ENCODE measurements at places on chromosomes 1 and 21.

- H3K4me3 ChIP-seq = no peak overlapping the region
- DNase-seq = no peak
- peaks cover 54% of the 10 kb centered on the region for H3K4me1 ChIP-seq
- no peaks in the 10 kb centered on the region for H3K27me3 ChIP-seq
- H3K36me3 ChIP-seq = peaks cover 14% of the 10 kb centered on the region
These were observed 11.2 kb downstream of the FNBP1L start for GRCh38 chr1:93459126-93459525.

DNA sequence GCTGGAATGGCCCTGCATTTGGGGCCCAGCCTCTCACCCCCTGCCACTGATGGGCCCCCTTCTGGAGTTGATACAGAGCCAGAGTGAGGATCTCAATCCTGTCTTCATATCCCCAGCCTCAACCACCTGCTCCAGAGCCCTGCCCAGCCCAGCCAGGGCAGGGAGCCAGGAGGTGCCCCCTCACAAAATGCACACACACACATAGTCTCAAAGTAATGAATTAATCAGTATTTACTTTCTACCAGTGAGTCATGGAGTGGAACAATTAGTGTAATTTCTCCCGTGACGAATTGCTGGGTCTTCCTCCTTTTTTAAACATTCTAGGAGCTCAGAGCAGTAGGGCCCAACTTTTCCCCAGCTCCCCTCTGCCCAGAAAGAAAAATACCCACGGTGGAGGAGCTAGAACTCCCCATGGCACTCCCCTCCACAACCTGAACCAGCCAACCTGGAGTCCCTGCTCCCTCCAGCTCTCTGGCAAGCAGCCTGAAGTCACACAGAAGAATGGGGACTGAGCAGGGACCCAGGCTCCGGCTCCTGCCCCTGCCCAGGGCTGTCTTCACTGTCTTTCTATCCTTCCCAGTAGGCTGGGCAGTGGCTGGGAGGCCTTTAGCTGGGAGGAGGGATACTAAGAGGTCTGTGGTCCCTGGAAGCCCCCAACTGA is 29.3 kb downstream of the SDC3 start:
- H3K36me3 ChIP-seq = peaks cover 11% of the 10 kb centered on the region
- peaks cover 39% of the 10 kb centered on the region for H3K4me1 ChIP-seq
- H3K4me3 ChIP-seq = no peak overlapping the region
- H3K27ac ChIP-seq = no peak overlapping the region
- DNase-seq = no peak

- no peak overlapping the region for H3K27ac ChIP-seq
- no peak for DNase-seq
- peaks cover 14% of the 10 kb centered on the region for H3K4me1 ChIP-seq
- peaks cover 8% of the 10 kb centered on the region for H3K36me3 ChIP-seq
- no peak overlapping the region for H3K4me3 ChIP-seq
- no peaks in the 10 kb centered on the region for H3K27me3 ChIP-seq
These were observed 37.4 kb downstream of the VANGL1 start for GRCh38 chr1:115679141-115679611.

GRCh38 chr1:48683839-48684238 is 92.9 kb downstream of the BEND5 start:
- no peak overlapping the region for H3K27ac ChIP-seq
- no peaks in the 10 kb centered on the region for H3K36me3 ChIP-seq
- H3K4me1 ChIP-seq = peaks cover 25% of the 10 kb centered on the region
- no peak for DNase-seq

- no peak for DNase-seq
- peaks cover 12% of the 10 kb centered on the region for H3K4me1 ChIP-seq
- no peak overlapping the region for H3K4me3 ChIP-seq
- H3K27me3 ChIP-seq = peaks cover 18% of the 10 kb centered on the region
These were observed 4.0 kb upstream of the NKAIN1 start for GRCh38 chr1:31243501-31244286.

- H3K27ac ChIP-seq = no peak overlapping the region
- DNase-seq = no peak
- H3K27me3 ChIP-seq = no peaks in the 10 kb centered on the region
- H3K4me3 ChIP-seq = no peak overlapping the region
- no peaks in the 10 kb centered on the region for H3K36me3 ChIP-seq
These were observed 40.6 kb downstream of the SCP2 start for GRCh38 chr1:52967666-52968065.

GRCh38 chr21:43851593-43851992 is 13.4 kb upstream of the AGPAT3 start:
- no peaks in the 10 kb centered on the region for H3K4me1 ChIP-seq
- no peaks in the 10 kb centered on the region for H3K36me3 ChIP-seq
- no peak overlapping the region for H3K4me3 ChIP-seq
- no peaks in the 10 kb centered on the region for H3K27me3 ChIP-seq

DNA sequence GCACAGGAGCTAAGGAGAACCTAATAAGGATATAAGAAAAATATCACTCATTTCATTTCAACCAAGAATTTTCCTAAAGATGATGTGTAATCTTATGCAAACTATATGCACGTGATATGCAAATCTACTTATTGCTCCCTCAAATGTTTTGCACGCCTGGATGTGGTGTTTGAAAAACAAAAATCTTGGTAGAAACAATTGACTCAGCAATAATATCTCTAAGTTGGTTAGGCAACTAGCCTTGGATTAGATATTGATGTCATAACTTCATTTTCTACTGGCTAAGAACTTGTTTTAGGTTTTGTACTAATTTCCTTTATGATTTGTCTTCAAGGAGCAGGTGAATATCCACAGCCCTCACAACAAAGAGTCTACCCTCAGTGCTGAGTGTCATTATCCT is 164.6 kb downstream of the TM2D1 start:
- DNase-seq = no peak
- no peak overlapping the region for H3K27ac ChIP-seq
- H3K36me3 ChIP-seq = peaks cover 15% of the 10 kb centered on the region
- H3K27me3 ChIP-seq = no peaks in the 10 kb centered on the region
- no peaks in the 10 kb centered on the region for H3K4me1 ChIP-seq
- no peak overlapping the region for H3K4me3 ChIP-seq

DNA sequence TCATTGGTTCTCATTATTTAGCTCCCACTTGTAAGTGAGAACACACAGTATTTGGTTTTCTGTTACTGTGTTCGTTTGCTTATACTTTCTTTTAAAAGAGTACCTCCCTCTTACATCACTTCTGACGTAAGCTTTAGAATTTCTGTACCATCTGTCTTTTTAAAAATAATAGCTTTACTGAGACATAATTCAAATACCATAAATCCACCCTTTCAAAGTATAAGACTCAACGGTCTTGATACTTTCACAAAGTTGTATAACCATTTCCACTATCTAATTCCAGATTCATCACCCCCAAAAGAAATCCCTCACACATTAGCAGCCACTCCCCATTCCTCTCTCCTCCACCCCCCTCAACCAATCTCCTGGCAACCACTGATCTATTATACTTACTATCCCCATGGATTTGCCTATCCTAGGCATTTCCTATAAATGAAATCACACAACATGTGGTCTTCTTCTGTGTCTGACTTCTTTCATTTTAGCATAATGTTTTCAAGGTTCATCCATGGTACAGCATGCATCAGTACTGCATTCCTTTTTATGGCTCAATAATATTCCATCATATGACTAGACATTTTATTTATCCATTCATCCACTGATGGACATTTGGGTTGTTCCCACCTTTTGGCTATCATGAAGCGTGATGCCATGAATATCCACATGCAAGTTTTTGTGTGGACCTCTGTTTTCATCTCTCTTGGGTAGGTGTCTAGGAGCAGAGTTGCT is 104.7 kb downstream of the HLCS start:
- H3K4me1 ChIP-seq = peaks cover 20% of the 10 kb centered on the region
- no peaks in the 10 kb centered on the region for H3K27me3 ChIP-seq
- H3K36me3 ChIP-seq = no peaks in the 10 kb centered on the region

DNA sequence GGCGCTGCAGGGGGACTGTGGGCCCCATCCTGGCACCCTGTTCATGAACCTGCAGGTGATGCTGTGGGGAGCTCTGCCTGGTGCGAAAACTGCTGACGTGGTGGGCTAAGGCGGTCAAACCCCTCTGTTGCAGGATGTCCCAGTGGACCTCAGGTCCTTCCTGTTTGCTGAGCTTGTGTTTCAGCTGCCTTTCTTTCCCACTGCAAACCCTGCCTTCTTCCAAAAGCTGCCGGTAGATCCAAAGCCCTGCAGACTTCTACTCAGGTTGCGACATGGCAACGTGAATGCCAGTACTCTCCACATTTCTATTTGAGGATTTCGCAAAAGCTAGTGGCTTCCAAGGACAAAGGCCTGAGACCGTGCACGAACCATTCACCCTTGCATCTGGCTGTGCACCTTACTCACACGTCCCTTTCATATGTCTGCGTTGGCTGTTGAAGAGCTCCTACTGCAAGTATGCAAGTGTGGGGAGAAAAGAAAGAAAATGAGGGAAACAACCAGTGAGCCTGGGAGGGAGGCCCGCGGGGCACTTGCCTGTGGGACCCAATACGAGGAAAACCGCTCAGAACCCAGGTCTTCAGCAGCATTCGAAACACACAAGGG is 6.2 kb upstream of the RRP1 start:
- H3K27me3 ChIP-seq = no peaks in the 10 kb centered on the region
- peaks cover 11% of the 10 kb centered on the region for H3K4me1 ChIP-seq
- H3K4me3 ChIP-seq = no peak overlapping the region
- no peak overlapping the region for H3K27ac ChIP-seq

- no peaks in the 10 kb centered on the region for H3K27me3 ChIP-seq
- no peak for DNase-seq
- H3K27ac ChIP-seq = no peak overlapping the region
- H3K4me3 ChIP-seq = peak overlapping the region; percentile 77
- peaks cover 42% of the 10 kb centered on the region for H3K4me1 ChIP-seq
- H3K36me3 ChIP-seq = peaks cover under 1% of the 10 kb centered on the region
These were observed 520 bp downstream of the TMEM201 start for GRCh38 chr1:9589144-9589718.

- H3K27ac ChIP-seq = no peak within 1 kb of the TSS
- H3K4me3 ChIP-seq = no peak within 1 kb of the TSS
- 0 out of 2 replicates have a peak, but pooled peaks cover 3% of the 10 kb centered on the region for H3K4me1 ChIP-seq
- H3K27me3 ChIP-seq = no peaks in the 10 kb centered on the region
- H3K36me3 ChIP-seq = no peaks in the 10 kb centered on the region
These were observed at the start of gene CD247 for GRCh38 chr1:167518331-167518700. TSS of gene CD247 (minus strand) at chr1:167518529. CDS start at chr1:167518465, 64 bp downstream.

- no peak overlapping the region for H3K27ac ChIP-seq
- no peaks in the 10 kb centered on the region for H3K36me3 ChIP-seq
- H3K4me3 ChIP-seq = no peak overlapping the region
- no peaks in the 10 kb centered on the region for H3K4me1 ChIP-seq
These were observed 64.2 kb upstream of the ERRFI1 start for GRCh38 chr1:8090241-8090702.

GRCh38 chr21:43854773-43855633 is 10.0 kb upstream of the AGPAT3 start:
- H3K27ac ChIP-seq = 0 out of 2 replicates have a peak overlapping the region, but pooled peaks have one; percentile 23
- peaks cover 9% of the 10 kb centered on the region for H3K4me1 ChIP-seq
- no peaks in the 10 kb centered on the region for H3K27me3 ChIP-seq
- DNase-seq = no peak
- H3K4me3 ChIP-seq = no peak overlapping the region
- no peaks in the 10 kb centered on the region for H3K36me3 ChIP-seq

GRCh38 chr1:98420376-98421084 is 241.0 kb upstream of the SNX7 start:
- no peak for DNase-seq
- no peak overlapping the region for H3K4me3 ChIP-seq
- H3K36me3 ChIP-seq = no peaks in the 10 kb centered on the region
- H3K4me1 ChIP-seq = peaks cover 5% of the 10 kb centered on the region

- no peak overlapping the region for H3K27ac ChIP-seq
- no peaks in the 10 kb centered on the region for H3K27me3 ChIP-seq
- no peaks in the 10 kb centered on the region for H3K36me3 ChIP-seq
- no peak overlapping the region for H3K4me3 ChIP-seq
- H3K4me1 ChIP-seq = peaks cover 10% of the 10 kb centered on the region
These were observed 174.4 kb upstream of the HMCN1 start for GRCh38 chr1:185559684-185560331.

DNA sequence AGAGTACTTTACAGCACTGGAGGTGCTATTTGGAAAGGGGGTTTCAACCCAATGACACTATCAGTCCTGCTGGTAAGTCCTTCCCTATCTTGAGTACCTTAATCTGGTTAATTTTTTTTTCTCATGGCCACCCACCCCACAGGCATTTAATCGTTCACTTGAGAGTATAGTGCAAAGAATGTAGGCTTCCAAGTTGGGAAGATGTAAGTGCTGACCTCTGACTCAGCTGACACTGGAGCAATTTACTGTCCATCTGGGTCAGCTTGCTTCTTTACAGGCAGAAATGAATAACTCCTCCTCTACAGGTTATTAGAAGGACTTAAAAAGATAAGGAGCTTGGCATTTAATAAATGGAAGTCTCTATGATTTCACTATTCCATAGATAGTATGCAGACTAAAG is 89.6 kb downstream of the AK5 start:
- H3K27ac ChIP-seq = no peak overlapping the region
- H3K4me1 ChIP-seq = peaks cover 8% of the 10 kb centered on the region
- no peak for DNase-seq
- no peaks in the 10 kb centered on the region for H3K27me3 ChIP-seq
- H3K36me3 ChIP-seq = no peaks in the 10 kb centered on the region

GRCh38 chr1:84969489-84970250 is 27.2 kb downstream of the MCOLN2 start:
- H3K36me3 ChIP-seq = no peaks in the 10 kb centered on the region
- H3K4me3 ChIP-seq = no peak overlapping the region
- H3K27ac ChIP-seq = no peak overlapping the region
- H3K27me3 ChIP-seq = no peaks in the 10 kb centered on the region
- peaks cover 5% of the 10 kb centered on the region for H3K4me1 ChIP-seq

DNA sequence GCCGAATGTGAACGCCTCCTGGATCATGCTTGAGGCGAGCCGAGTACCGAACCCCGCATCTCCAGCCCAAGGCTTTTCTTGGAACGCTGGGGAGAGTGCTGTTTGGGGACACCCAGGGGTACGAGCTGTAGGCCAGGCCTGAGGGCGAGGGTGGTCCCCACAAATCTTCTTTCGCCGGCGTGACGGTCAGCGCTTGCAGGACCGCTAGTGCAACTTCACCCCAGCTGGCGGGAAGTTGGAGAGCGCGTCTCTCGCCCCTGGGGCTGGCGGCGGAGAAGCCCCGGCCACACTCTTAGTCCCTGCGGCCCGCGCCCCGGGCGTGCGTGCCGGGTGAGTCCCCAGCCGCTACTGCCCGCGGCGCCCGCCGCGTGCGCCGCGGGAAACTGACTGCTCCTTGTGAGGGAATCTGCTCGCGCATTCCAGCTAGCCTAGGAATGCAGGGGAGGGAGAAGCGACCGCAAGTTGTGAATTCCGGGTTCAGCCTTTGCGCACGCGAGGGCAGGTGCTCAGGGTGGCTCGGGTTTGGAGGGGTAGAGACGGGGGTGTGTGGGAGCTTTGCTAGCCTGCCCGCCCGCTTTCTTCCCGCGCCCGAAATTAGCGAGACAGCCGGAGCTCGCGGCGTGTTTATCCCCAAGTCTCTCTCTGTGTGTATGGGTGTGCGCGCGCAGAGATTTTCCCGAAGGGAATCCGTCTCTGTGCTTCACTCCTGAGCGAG is 884 bp downstream of the LHX4 start:
- no peaks in the 10 kb centered on the region for H3K36me3 ChIP-seq
- peaks cover 86% of the 10 kb centered on the region for H3K27me3 ChIP-seq
- H3K27ac ChIP-seq = no peak overlapping the region
- H3K4me3 ChIP-seq = peak overlapping the region; percentile 82

- peak overlapping the region; percentile 98 for H3K4me3 ChIP-seq
- H3K4me1 ChIP-seq = peaks cover 55% of the 10 kb centered on the region
- DNase-seq = no peak
- H3K27me3 ChIP-seq = no peaks in the 10 kb centered on the region
These were observed 3.4 kb downstream of the DHRS3 start for GRCh38 chr1:12614402-12615158.

Measured in WTC11 (cell line).